CD4-positive, CD25-positive, alpha-beta regulatory T cell (primary cell): ENCODE measurements at places on chromosomes 4 and X. TPM values are rescaled to one million over a fixed set of nuclear protein-coding genes. Genes with fewer than 3 reads are reported as not detected.

Gene SSX4
- not detected for total RNA-seq

Gene DCAF8L1
- total RNA-seq: not detected

Gene ADH7
- not detected for total RNA-seq

GRCh38 chr4:112766422-112766821 is 129.5 kb downstream of the LARP7 start:
- H3K4me3 ChIP-seq: no peak overlapping the region
- no peaks in the 10 kb centered on the region for H3K4me1 ChIP-seq
- H3K36me3 ChIP-seq: no peaks in the 10 kb centered on the region

- no peaks in the 10 kb centered on the region for H3K27me3 ChIP-seq
- no peak overlapping the region for H3K27ac ChIP-seq
- no peak overlapping the region for H3K4me3 ChIP-seq
- no peak for DNase-seq
- no peaks in the 10 kb centered on the region for H3K4me1 ChIP-seq
- peaks cover 88% of the 10 kb centered on the region for H3K36me3 ChIP-seq
Observed at GRCh38 chr4:71027611-71028010, 34.2 kb downstream of the DCK start.

DNA sequence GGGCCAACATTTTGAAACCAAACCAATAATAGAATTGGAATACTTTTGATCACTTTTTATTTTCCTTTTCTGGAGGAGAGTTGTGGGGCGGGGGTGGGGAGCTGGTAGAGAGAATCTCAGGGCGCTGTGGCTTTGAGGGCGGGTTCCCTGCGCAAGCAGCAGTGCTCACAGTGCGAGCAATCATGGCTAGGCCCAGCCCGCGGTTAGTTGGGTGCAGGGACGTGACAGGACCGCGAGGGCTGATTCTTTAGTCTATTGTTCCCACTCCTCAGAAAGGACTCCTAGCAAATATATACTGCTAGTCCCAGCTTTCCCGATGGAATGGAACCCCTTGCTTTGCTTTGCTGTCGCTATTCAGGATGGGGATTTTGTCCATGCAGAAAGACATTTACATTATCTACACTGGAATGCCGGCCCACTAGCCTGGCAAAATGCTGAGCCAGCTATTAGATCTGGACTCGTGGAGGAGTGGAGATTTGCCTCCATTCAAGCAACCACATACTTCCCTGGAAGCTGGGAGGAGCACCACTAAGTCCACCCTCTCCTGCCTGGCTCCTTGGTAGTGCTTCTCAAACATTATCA is 23.9 kb upstream of the APLN start:
- peak overlapping the region; percentile 53 for H3K4me3 ChIP-seq
- H3K27ac ChIP-seq: no peak overlapping the region
- DNase-seq: no peak
- H3K36me3 ChIP-seq: no peaks in the 10 kb centered on the region

GRCh38 chr4:102616636-102617035 is 115.5 kb downstream of the NFKB1 start:
- no peaks in the 10 kb centered on the region for H3K27me3 ChIP-seq
- peaks cover 36% of the 10 kb centered on the region for H3K4me1 ChIP-seq
- DNase-seq: no peak
- peaks cover 39% of the 10 kb centered on the region for H3K36me3 ChIP-seq

- no peaks in the 10 kb centered on the region for H3K4me1 ChIP-seq
- DNase-seq: no peak
Observed at GRCh38 chrX:12463052-12463451, 324.8 kb downstream of the FRMPD4 start.

Gene GAGE12H
- total RNA-seq: not detected

Gene GAGE2A
- total RNA-seq: not detected

Gene MSANTD1
- 2.0 TPM for total RNA-seq

Gene SLC35A2
- 50.0 TPM for total RNA-seq

DNA sequence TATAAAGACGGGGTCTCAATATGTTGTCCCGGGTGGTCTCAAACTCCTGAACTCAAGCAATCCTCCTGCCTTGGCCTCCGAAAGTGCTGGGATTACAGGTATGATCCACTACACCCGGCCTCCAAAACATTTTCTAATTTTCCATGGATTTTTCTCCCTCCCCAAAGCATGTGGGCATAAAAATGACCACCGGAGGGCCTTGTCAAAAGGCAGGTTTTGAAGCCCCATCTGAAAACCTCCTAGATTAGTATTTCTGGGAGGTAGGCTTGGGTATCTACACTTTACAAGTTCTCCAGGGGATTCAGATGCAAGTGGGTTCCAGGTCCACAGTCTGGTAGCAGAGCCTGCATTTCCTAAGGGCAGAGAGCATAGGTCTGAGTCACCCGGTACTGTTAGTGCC is 1.4 kb upstream of the GPR173 start:
- DNase-seq: no peak
- no peaks in the 10 kb centered on the region for H3K36me3 ChIP-seq
- H3K27ac ChIP-seq: no peak overlapping the region
- no peaks in the 10 kb centered on the region for H3K4me1 ChIP-seq
- H3K4me3 ChIP-seq: no peak overlapping the region

GRCh38 chrX:117987373-117987772 is 129.2 kb downstream of the KLHL13 start:
- H3K36me3 ChIP-seq: no peaks in the 10 kb centered on the region
- H3K4me3 ChIP-seq: no peak overlapping the region
- no peak for DNase-seq
- H3K27ac ChIP-seq: no peak overlapping the region
- no peaks in the 10 kb centered on the region for H3K27me3 ChIP-seq
- H3K4me1 ChIP-seq: no peaks in the 10 kb centered on the region

DNA sequence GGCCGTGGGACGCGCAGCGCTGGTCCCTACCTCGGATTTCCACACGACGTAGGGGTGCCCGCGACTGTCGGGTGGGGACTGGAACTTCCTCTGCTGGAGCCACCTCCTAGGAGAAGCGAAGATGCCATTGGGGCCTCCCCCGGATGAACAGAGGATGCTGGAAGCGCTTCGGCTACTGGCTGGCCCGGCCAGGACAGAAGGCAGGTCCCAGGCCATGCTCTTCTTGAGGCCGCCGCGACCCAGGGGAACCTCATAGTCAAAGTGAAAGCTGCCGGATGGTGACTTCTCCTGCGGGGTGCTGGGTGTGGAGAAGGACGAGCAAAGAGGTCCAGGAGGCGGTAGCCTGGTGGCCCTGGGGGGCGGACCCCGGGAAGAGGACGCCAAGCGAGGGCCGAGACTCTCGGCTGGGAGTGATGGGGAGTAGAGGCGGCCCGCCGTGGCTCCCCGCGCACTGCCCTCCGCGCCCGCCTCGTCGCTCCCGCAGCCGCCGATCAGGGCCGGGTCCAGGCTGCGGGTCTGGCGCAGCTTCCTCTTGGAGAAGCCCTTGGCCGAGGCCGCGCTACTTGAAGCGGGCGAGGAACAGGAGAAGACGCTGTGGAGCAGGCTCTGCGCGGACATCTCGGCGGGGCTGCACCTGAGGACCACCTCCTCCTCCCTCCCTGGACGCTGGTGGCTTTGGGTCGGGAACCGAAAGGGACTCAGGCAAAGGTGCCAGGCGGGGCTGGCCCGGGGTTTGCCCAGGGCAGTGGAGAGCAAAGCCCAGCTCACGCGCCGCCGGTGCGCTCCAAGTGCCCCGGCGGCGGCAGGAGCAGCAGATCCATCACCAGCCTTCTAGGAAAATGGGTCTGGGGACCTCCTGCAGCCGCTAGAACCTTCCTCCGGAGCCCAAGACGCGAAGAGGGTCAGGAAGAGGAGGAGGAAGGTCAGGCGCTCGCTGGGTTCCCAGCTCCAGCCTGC is 1.2 kb downstream of the ARHGAP6 start:
- no peaks in the 10 kb centered on the region for H3K36me3 ChIP-seq
- H3K27me3 ChIP-seq: peaks cover 11% of the 10 kb centered on the region
- H3K27ac ChIP-seq: no peak overlapping the region
- no peak for DNase-seq
- no peak overlapping the region for H3K4me3 ChIP-seq
- no peaks in the 10 kb centered on the region for H3K4me1 ChIP-seq

Gene HOPX
- total RNA-seq: 1.9 TPM

DNA sequence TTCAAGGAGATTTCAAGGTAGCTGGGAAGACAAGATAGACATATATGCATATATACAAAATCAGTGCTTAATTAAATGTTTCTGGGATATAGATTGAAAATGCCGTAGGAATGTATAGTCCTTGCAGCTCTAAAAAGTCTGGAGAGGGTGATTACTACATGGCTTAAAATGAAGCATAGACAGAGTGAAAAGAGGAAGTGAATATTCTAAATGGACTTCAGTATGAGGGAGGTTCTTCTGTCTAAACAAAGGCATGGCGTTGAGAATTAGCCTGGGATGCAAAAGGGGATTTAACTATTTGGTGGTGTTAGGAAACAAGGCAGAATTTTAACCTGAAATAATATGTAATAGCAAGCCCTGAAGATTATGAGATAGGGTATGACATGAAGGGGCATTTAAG is 141.5 kb upstream of the FRMPD4 start:
- H3K27me3 ChIP-seq: no peaks in the 10 kb centered on the region
- no peak overlapping the region for H3K4me3 ChIP-seq
- no peaks in the 10 kb centered on the region for H3K36me3 ChIP-seq
- DNase-seq: no peak
- no peaks in the 10 kb centered on the region for H3K4me1 ChIP-seq

Gene TNIP3
- total RNA-seq: 1.3 TPM

- no peak for DNase-seq
- no peaks in the 10 kb centered on the region for H3K36me3 ChIP-seq
- no peak overlapping the region for H3K4me3 ChIP-seq
- no peaks in the 10 kb centered on the region for H3K4me1 ChIP-seq
- no peaks in the 10 kb centered on the region for H3K27me3 ChIP-seq
- no peak overlapping the region for H3K27ac ChIP-seq
Observed at GRCh38 chrX:6898371-6898770, 249.1 kb upstream of the STS start.

DNA sequence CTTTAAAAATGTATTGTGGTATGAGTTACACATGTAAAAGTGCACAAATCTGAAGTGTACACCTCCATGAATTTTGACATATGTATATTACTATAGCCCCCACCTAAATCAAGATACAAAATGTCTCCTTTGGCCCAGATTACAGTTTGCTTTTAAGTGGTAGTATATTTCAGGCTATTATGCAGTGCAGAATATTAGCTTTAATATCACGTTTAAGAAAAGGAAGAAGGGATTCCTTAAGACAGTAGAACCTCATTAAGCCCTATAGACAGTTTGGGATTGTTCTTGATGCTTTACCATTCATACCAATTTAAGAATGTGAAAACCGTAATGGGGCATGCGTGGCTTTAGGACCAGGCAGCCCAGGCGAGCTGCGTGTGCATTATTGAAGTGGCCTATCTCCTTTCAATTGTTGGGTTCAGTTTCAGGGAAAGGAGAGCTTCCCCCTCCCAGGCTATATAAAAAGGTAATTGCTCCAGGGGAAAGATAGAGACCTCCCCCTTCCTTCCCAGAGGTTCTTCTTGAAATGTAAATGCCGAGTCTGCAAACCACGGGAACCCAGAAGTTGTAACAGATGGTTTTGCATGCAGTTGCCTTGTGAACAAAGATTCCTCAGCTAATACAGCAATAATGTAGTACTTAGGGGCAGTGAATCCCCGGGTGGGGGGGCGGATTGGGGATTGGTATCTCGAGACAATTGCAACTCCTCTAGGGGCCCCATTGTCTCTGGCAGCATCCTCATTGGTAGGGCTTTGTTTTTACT is 106.1 kb downstream of the UCHL1 start:
- no peak overlapping the region for H3K27ac ChIP-seq
- H3K4me3 ChIP-seq: no peak overlapping the region
- H3K36me3 ChIP-seq: no peaks in the 10 kb centered on the region

Gene IL15
- total RNA-seq: 2.3 TPM

DNA sequence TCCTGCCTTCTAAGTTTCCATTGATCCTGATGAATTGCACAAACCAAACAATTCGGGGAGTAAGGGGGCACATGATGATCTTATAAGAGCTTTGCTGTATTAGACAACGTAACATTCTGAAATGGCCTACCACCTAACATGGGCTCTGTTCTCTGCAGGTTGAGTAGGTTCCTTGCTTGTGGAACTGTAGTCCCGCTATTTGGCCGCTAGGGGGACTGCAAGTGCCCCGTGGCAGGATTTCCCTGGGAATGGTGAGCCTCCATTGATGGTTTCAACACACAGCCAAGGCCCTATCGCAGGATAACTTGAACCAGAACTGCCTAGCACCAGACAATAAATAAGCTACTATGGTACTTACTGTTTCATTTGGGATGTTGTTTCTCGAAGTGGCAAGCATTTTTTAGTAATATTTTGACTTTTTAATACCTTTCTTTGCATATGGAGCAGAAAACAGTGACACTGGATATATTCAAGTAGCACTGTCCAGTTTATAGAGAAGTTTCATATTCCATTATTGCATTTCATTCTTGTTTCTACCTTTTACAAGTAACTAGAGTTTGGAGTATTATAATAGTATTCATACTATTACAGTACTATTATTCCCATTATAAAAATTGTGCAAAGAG is 11.9 kb downstream of the AR start:
- DNase-seq: peak; percentile 26
- no peaks in the 10 kb centered on the region for H3K4me1 ChIP-seq
- H3K4me3 ChIP-seq: no peak overlapping the region
- H3K27ac ChIP-seq: no peak overlapping the region
- no peaks in the 10 kb centered on the region for H3K27me3 ChIP-seq
